ENCODE measurements at places on chromosomes 5 and 9. TPM values are rescaled to one million over a fixed set of nuclear protein-coding genes. Genes with fewer than 3 reads are reported as not detected.

The RNF180 gene
- total RNA-seq, result 10.4 TPM

- no peak for DNase-seq
Measured at GRCh38 chr5:143345671-143346440, 57.6 kb downstream of the NR3C1 start.

- DNase-seq, result no peak
Measured at GRCh38 chr9:27282269-27282668, 14.7 kb downstream of the EQTN start.

DNA sequence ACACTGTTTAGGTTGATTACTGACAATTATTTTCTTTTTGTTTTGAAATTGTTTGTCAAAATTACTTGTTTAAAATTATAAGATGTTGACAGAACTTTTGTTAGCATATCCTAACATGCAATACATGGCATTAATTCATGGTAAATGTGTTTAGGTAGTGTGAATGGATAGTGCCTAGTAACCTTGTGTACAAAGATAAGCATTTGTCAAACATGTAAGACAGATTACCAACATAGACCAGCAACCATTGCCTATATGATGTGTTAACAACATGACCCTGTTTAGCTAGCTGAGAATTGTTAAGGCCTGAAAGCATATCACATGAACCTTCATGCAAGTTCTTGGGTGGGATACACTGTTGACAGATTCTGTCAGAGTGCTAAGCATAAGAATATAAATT is 13.4 kb downstream of the MAN2A1 start:
- no peak for DNase-seq

- peak; percentile 65 for DNase-seq
Measured at GRCh38 chr5:134547579-134547978, 22.1 kb downstream of the JADE2 start.

- peak; percentile 27 for DNase-seq
Measured at GRCh38 chr5:92941806-92942205, 639.2 kb downstream of the NR2F1-AS1 start.

DNA sequence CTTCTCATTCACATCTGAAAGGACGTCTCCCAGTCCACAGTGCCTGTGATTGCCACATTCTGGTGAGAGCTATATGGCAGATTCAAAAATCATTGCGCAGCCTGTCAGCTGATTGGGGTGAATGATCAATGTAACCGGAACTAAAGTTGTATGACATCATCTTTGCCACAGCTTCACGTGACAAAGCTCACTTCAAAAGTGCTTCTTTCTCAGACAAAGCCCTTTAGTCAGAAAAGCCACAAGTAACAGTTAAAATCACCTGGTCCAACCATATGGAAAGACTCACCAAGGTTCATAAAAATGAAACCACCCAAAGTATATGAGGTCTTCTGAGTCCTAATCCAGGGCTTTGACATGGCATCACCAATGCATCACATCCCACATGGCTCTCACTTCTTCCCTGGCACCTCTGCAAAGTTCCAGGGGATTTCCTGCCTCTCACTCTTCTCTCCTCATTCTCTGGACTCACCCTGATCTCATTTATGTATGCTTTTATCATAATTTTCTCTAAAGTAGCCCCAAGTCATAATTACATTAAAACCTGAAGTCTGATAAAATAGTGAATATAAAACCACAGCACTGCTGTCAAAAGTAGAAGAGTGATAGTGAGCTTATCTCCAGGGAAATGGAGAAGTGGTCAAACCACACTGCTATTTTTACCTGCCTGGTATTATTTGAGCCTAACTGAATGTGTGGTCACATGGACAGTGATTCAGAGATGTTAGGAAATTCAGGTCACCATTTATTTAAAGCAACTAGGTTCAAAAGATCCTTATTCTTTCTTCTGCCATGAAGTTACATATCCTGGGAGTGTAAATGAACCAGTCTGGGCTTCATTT is 193.1 kb upstream of the PTGER4 start:
- no peak for DNase-seq
